ENCODE measurements at places on chromosomes 1 and 21. TPM values are rescaled to one million over a fixed set of nuclear protein-coding genes. Genes with fewer than 3 reads are reported as not detected.
A peak's percentile ranks its signal among the peaks of the same experiment; 100 is the strongest.

GRCh38 chr1:64975740-64976139, 9.4 kb upstream of the JAK1 start:
- DNase-seq = no peak

Gene DAB1
- polyA plus RNA-seq = 0.39 TPM

GRCh38 chr21:40636026-40636425, 210.9 kb downstream of the DSCAM start:
- DNase-seq = no peak

DNA sequence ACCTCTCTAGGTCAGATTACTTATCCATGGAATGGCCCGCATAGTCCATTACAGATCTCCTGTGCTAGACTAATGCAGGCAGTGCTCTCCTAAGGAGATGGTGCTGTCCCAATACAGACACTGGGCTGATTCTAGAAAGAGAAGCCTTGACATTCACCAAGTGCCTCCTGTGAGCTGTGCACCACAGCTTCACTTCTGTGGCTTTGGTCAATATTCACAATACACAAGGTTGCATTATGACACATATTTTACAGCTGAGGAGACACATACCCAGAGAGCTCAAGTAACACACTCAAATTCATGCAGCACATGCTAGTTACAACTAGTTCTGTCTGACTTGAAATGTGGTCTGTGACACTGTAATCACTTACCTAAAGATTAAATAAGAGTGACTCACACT, 59.4 kb upstream of the LRRC8B start:
- no peak for DNase-seq

- no peak for DNase-seq
Observed at GRCh38 chr1:148385371-148386030, 97.6 kb downstream of the PPIAL4G start.

Gene PTCH2
- polyA plus RNA-seq = not detected

GRCh38 chr1:89199525-89200031, 836 bp upstream of the GBP4 start:
- DNase-seq = peak; percentile 11

- no peak for DNase-seq
Observed at GRCh38 chr1:97094247-97094972, 372.8 kb downstream of the PTBP2 start.

- DNase-seq = no peak
Observed at GRCh38 chr1:77538956-77539518, 143.4 kb downstream of the ZZZ3 start.

- no peak for DNase-seq
Observed at GRCh38 chr1:214337511-214337910, 56.6 kb downstream of the SMYD2 start.

Gene NBPF12
- 2.5 TPM for polyA plus RNA-seq

DNA sequence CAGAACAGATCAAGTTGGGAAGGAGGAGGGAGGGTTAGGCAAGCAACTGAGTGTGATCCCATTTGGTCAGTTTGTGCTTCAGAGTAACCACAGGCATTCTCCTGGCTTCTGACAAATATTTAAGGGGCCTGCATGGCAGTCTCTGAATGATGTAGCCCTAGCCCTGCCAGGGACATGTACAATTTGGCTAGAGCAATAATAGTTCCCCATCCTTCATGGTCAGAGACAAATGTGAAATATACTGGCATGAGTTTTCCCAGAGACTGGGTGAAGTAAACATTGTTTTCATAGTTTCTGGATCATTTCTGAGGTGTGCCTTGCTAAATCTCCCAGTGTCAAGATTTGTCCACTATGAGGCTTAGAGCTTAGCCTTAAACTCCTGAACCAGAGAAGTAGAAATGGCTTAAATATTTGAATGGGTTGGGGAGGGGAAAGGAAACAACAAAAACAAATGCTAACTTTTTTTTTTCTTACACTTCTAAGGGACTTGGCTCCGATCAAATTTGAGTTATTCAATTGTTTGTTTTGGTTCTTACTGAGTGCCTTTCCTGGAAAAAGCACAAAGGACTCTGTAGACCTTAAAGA, 42.0 kb upstream of the UBE2U start:
- no peak for DNase-seq

Gene OR10J1
- polyA plus RNA-seq = not detected

Gene DNM3
- polyA plus RNA-seq = 1.2 TPM

GRCh38 chr1:157006676-157007075, 38.9 kb downstream of the ARHGEF11 start:
- no peak for DNase-seq

Gene PRAMEF13
- not detected for polyA plus RNA-seq

Gene LELP1
- not detected for polyA plus RNA-seq

Gene MAP3K7CL
- 5.9 TPM for polyA plus RNA-seq
